H1 (cell line): ENCODE measurements at places on chromosomes 12 and 14. TPM values are rescaled to one million over a fixed set of nuclear protein-coding genes. Genes with fewer than 3 reads are reported as not detected.

The NTN4 gene
- 1.3 and 1.7 TPM in 2 replicates for total RNA-seq

The TEX52 gene
- not detected in 2 replicates for total RNA-seq

The CLEC12A gene
- total RNA-seq: not detected in 2 replicates

The IFT43 gene
- total RNA-seq: 17.0 and 17.4 TPM in 2 replicates

The SLC17A8 gene
- total RNA-seq: 0.11 and 0.30 TPM in 2 replicates

The FAIM2 gene
- 0.89 and 1.4 TPM in 2 replicates for total RNA-seq

The LHX5 gene
- total RNA-seq: 0.47 and 0.63 TPM in 2 replicates

The AICDA gene
- total RNA-seq: not detected in 2 replicates

The PTPRO gene
- total RNA-seq: 1.7 and 2.0 TPM in 2 replicates

The CELA1 gene
- not detected in 2 replicates for total RNA-seq

The WNT1 gene
- not detected in 2 replicates for total RNA-seq

The EXOC3L4 gene
- total RNA-seq: 0.45 TPM in 1 of 2 replicates, not detected in the other
